Fibroblast of villous mesenchyme (primary cell): ENCODE measurements at places on chromosomes 3 and 15. TPM values are rescaled to one million over a fixed set of nuclear protein-coding genes. Genes with fewer than 3 reads are reported as not detected.

The MNS1 gene
- 0.43 and 0.97 TPM in 2 replicates for total RNA-seq

The PPP1R14D gene
- total RNA-seq = not detected in 2 replicates

The PCCB gene
- 43.2 and 52.2 TPM in 2 replicates for total RNA-seq

The SGO1 gene
- total RNA-seq = 3.9 and 7.8 TPM in 2 replicates

The SSUH2 gene
- total RNA-seq = 0.32 TPM in 1 of 2 replicates, not detected in the other

The HRG gene
- total RNA-seq = not detected in 2 replicates

The LDHAL6B gene
- total RNA-seq = not detected in 2 replicates

The ISLR2 gene
- 0.32 TPM in 1 of 2 replicates, not detected in the other for total RNA-seq

The CCR3 gene
- not detected in 2 replicates for total RNA-seq

The SLC22A14 gene
- 0.32 and 0.86 TPM in 2 replicates for total RNA-seq

The CP gene
- total RNA-seq = under 0.01 TPM in 1 of 2 replicates, not detected in the other

The CCR9 gene
- not detected in 2 replicates for total RNA-seq

The ARPIN gene
- total RNA-seq = 10.8 and 16.1 TPM in 2 replicates

The SAMMSON gene
- total RNA-seq = not detected in 2 replicates

The NR1I2 gene
- total RNA-seq = under 0.01 TPM in 2 replicates

The LACTB gene
- total RNA-seq = 31.6 and 63.5 TPM in 2 replicates

The SCN11A gene
- under 0.01 TPM in 2 replicates for total RNA-seq

The MUC20 gene
- 0.32 and 0.43 TPM in 2 replicates for total RNA-seq

The CD80 gene
- total RNA-seq = not detected in 2 replicates

The CLDN18 gene
- total RNA-seq = not detected in 2 replicates

The FANCI gene
- 19.3 and 41.0 TPM in 2 replicates for total RNA-seq

The C3orf20 gene
- total RNA-seq = under 0.01 TPM in 1 of 2 replicates, not detected in the other

The RASGRP1 gene
- total RNA-seq = 5.2 and 9.5 TPM in 2 replicates
